Activated T-helper 9 cell treated with anti-CD3 and anti-CD28 coated beads, Interleukin-2, amount 50 U/mL, for 16 hours (primary cell): ENCODE measurements at places on chromosomes 1 and 21.

DNA sequence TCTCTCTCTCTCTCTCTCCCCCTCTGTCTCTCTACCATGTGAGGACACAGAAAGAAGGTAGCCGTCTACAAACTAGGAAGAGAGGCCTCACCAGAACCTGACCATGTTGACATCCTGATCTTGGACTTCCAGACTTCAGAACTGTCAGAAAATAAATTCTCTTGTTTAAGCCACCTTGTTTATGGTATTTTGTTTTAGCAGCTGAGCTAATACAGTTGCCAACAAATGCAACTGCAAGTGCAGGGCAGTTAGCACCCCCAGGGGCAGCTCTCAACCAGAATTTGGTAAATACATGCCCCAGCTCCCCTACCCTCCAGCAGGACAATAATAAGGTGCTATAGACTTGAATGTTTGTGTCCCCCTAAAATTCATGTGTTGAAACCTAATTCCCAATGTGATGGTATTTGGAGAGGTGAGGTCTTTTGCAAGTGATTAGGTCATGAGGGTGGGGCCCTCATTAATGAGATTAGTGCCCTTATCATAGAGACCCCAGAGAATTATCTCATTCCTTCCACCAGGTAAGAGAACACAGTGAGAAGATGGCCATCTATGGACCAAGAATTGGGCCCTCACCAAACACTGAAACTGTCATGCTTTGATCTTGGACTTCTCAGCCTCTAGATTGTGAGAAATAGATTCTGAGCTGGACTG, 6.7 kb upstream of the SLC45A1 start:
- DNase-seq = no peak

DNA sequence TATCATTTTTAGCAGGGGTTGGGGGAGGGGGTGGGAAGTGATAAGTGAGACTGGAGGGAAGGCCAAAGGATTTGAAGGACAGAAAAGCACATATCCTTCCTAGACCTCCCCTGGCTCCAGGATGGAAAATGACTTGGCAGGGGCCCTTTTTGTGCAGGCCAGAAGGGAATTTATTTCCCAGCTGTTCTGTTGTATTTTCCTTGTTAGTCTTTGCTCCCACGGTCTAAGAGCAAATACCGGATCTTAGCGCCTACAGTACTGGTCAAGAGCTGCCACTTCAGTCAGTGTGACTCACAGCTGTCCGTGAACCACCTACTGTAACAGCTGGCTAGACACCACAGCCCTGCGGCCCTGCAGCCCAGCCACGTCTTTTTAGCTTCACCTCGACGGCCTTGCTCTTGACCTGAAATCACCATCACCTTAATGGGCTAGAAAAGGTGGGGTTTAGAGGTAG, 51.0 kb upstream of the ERRFI1 start:
- no peak for DNase-seq

GRCh38 chr21:39317134-39318090, 4.0 kb upstream of the BRWD1 start:
- DNase-seq = no peak

GRCh38 chr1:248913933-248914332, 7.9 kb downstream of the PGBD2 start:
- DNase-seq = no peak

DNA sequence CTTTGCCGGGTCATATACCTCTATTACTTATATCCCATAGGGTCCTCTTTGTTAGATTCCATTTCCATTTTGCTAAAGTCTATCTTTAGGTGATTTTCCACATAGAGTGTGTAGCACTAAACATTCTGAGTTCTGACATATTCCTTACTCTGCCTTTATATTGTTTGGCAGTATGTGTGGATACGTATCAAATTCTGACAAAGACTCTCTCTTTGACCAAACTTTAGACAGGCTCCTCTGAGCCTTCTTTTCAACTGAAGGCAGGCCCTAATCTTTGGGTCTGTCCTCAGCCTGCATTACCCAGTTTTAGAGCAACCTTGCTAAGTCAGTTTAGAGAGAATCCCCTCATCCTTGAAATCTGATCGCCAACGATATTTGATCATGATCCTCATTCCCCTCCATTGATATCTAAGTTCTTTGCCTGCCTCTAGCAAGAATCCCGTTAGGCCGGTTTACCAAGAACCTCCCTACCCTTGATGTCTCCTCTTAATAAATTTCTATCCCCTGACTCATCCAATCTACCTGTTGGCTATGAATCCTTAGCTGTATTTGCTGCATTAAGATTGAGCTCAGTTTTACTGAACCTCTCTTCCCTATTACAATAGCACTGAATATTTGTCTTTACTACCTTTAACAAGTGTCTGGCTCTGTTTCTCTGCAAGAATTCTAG, 10.4 kb upstream of the PPT1 start:
- DNase-seq = no peak

GRCh38 chr1:179351281-179351680, 14.5 kb upstream of the AXDND1 start:
- DNase-seq = no peak

DNA sequence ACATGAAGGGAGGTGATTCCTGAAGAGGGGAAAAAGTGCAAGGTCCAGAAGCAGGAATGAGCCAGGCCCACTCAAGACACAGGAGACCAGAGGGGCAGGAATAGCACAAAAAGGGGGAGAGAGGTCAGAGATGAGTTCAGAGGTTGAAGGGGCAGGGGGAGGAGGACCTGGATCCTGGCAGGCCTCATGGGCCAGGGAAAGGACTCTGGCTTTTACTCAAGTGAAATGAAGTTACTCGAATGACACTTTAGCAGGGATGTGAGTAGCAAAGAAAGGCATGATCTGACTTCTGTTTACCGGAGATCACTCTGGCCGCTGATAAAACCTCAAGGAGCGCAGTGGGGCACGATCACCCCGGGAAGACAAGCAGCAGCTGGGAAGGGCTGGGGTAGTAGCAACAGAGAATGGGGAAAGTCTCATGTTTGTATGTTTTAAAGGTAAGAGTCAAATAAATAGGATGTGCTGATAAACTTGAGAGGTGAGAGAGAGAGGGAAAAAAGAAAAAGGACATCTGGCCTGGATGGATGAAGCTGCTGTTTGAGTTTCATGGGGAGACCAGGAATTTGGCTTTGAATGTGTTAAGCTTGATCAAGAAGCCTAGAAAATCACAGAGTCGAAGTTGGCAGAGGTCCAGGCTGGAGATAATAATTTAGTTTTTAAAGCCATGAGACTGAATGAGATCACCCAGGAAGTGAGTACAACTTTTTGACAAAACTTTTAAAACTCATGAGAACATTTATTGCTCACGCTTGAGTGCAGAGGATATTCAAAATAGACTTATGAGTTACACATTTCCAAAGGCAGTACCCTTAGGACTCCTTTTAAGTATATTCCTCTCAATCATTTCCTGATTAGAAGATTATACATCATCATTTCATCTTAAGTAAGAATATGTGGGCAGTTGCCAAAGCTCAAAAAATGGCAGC, 156.0 kb downstream of the RERE start:
- no peak for DNase-seq
